ENCODE measurements at places on chromosomes 6 and 20. TPM values are rescaled to one million over a fixed set of nuclear protein-coding genes. Genes with fewer than 3 reads are reported as not detected.

GRCh38 chr6:49736017-49736508 is 8.1 kb downstream of the CRISP3 start:
- no peaks in the 10 kb centered on the region for H3K4me1 ChIP-seq
- no peak overlapping the region for H3K27ac ChIP-seq
- H3K27me3 ChIP-seq = no peaks in the 10 kb centered on the region

DNA sequence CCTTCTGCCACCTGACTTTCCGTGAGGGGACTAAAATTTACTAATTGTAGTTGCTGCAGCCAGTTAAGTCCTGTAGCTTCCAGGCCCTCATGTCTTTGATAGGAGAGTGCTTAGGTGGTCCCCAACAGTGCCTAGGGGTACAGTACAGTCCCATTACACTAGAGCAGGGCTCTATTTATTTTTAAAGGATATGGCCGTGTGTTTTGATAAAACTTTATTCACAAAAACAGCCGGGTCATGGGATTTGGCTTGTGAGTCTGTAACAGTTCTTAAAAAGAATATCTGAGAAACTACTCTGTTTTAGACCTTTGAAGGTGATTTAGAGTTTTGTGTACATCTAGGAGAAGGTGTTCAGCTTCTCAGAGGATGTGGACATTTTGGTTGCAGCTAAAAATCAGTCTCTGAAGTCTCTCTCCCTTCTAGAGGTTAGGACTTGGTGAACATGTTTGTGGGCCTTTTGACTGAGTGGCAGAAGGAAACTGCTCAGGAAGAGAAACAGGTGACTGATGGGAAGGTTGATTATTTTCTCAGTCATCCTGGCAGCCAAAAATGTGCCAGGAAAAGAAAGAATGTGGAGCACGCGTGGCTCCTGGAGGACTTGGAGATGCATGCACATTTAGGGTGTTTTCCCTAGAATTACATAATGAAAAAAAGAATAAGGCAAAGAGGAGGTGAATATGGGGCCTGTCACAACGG is 57.4 kb downstream of the VAPB start:
- no peaks in the 10 kb centered on the region for H3K27me3 ChIP-seq
- no peaks in the 10 kb centered on the region for H3K4me1 ChIP-seq
- no peak overlapping the region for H3K27ac ChIP-seq
- no peak for DNase-seq

- no peak overlapping the region for H3K4me3 ChIP-seq
- no peak for DNase-seq
- H3K27me3 ChIP-seq = no peaks in the 10 kb centered on the region
- no peaks in the 10 kb centered on the region for H3K36me3 ChIP-seq
- H3K4me1 ChIP-seq = no peaks in the 10 kb centered on the region
Measured at GRCh38 chr6:27303613-27304272, 8.3 kb downstream of the POM121L2 start.

GRCh38 chr6:106561686-106562405 is 67.5 kb downstream of the RTN4IP1 start:
- H3K27me3 ChIP-seq = no peaks in the 10 kb centered on the region
- no peak overlapping the region for H3K4me3 ChIP-seq
- DNase-seq = no peak

DNA sequence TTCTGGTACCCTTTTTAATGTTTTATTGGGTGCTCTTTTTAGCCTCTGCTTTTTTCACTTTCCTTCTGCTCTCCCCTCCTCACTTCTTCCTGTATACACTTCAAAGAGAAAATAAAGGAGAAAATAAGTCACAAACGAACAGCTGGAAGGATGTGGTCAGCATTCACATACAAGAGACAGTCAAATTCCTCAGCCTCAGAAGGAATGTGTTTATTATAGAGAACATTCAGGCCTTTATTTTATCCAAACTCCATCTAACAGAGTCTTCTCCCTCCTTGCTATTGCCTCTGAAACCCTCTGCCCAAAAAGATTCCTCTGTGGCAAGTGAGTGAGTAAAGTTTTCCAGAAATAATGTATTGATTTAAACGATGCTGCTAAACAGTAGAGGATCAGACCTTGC is 490.4 kb downstream of the FRK start:
- no peak overlapping the region for H3K27ac ChIP-seq
- no peaks in the 10 kb centered on the region for H3K27me3 ChIP-seq
- no peaks in the 10 kb centered on the region for H3K4me1 ChIP-seq

GRCh38 chr6:9754515-9754914 is 660.4 kb downstream of the TFAP2A start:
- no peaks in the 10 kb centered on the region for H3K36me3 ChIP-seq
- H3K4me3 ChIP-seq = no peak overlapping the region
- H3K27ac ChIP-seq = no peak overlapping the region
- H3K4me1 ChIP-seq = no peaks in the 10 kb centered on the region

The GINS1 gene
- 5.0 TPM for total RNA-seq
